Right lung (tissue), 10 donors: ENCODE measurements at places on chromosomes 2 and 18. TPM values are rescaled to one million over a fixed set of nuclear protein-coding genes. Genes with fewer than 3 reads are reported as not detected.

CAPN14 gene
- polyA plus RNA-seq: 0.27 TPM

- DNase-seq: no peak
These were observed 280.0 kb upstream of the RAB12 start for GRCh38 chr18:8329186-8329771.

GKN1 gene
- not detected for polyA plus RNA-seq

DNA sequence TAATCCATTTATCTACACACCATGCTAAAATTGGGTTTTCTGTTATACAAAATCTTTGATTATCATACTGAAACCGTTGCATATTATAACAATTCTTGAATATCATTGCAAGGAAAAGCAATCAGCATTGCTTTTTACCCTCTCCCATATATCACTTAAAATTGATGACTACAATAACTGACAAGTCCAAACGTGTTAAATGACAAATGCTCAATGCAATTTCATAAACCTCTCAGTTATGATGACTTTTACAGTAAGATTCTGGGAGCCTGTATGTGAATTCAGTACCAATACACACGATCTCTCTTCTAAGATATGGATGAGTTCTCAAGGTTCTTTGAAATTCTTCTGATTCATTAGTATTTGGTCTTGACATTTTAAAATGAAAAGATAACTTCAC is 368.5 kb upstream of the TRIB2 start:
- DNase-seq: no peak

DNA sequence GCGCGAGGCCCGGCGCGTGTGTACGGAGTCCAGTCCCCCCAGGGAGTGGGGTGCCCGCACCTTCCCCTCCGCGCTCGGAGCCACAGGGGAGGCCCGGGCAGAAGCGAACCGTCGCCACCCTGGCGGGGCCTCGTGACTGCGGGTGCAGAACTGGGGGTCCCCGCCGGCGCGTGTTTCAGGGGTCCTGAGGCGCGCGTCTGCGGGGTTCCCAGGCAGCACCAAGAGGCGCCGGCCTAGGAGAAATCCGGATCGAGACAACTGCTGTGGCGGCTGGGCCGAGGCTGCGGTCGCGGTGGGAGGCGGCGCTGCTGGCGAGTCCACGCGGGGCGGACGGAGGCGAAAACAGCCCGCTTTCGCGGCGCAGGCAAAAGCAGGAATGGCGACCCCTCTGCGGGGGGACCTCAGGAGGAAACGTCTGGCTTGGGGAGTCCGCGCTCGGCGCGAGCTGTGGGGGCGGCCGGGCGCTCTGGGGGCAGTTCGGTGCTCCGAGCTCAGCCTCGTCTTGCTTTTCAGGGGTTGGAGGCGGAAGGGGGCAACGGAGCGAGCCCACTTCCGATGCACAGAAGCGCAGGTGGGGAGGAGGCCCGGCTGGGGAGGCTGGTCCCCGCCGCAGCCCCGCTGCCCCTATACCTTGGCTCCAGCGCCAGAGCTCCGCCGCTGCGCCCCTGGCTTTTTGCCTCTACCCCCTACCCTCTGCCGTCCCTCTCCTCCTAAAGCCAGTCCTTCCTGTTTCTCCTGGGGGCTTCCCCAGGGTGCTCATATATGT is 81.5 kb upstream of the LDLRAD4 start:
- DNase-seq: peak; percentile 45

DNPEP gene
- polyA plus RNA-seq: 89.7 TPM

GRCh38 chr18:10792181-10792580 is 266.4 kb downstream of the NAPG start:
- no peak for DNase-seq
